ENCODE measurements at places on chromosomes 4 and X. TPM values are rescaled to one million over a fixed set of nuclear protein-coding genes. Genes with fewer than 3 reads are reported as not detected.

DNA sequence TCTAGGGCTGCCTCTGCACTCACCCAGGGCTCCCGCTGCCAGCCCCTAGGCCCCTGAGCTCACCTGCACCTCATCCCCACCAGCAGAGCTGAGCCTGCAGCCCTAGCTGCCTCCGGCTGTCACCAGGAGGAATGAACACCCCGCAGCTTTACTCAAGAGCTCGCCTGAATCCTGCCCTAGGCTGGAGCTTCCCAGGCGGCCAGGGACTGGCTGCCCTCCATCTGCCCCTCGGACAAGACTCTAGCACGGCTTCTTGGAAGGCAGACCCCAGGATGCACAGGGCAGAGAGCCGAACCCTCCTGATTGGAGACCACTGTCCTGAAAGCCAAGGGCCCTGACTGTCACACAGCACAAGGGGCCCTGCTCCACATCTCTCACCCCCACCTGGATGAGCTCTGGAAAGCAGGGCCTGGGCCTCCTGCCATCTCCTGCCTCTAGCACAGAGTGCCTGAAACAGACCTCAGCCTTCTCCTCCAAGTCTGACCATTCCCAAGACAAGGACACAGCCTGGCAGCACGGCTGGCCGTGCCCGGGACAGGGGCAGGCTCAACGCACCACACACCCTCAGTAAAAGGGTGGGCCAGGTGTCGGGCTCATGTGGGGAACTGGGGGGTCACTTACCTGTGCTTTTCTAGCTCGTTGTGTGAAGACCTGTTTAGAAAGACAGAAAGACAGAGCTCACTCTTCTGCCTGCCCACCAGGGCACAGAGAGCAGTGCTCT is 4.4 kb downstream of the MXD4 start:
- no peak for DNase-seq

AADAT gene
- 9.7 TPM for polyA plus RNA-seq

DNA sequence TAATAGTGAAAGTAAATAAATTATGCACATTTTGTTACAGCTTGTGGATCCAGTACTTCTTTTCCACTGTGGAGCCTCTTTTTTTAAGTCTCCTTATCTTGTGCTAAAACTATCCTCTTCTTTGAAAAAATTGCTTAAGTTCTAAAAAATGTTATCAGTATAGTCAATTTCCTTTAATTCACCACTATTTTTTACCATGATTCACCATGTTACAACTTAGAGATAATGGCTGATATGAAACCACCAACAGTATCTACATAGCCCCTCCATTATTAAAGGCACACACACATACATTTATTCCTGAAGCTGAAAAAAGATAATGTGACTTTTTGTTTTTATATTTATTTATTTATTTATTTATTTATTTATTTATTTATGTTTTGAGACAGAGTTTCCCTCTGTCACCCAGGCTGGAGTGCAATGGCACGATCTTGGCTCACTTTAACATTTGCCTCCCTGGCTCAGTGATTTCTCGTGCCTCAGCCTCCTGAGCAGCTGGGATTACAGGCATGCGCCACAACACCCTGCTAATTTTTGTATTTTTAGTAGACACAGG is 243.2 kb downstream of the SPOCK3 start:
- no peak for DNase-seq

DNA sequence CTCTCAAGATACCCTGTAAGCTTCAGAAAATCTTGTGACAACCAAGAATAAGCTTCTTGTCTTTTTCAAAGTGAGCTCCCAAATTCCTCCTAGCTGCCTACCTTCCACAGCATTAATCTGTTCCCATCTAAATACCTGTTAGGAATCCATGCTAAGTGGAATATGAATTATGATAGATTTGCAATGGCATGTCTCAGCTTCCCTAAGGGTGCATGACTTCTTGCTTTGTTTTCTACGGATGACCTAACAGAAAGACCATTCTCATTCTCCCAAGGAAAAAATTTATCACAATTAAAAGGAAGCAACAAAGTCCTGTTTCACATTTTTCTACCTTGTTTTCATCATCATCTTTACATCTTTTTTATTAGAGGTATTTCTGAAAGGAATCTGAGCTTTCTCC is 532.7 kb downstream of the GRXCR1 start:
- no peak for DNase-seq

- DNase-seq: peak; percentile 50
Measured at GRCh38 chr4:122341886-122342285, 36.9 kb upstream of the ADAD1 start.

FDCSP gene
- not detected for polyA plus RNA-seq

DNA sequence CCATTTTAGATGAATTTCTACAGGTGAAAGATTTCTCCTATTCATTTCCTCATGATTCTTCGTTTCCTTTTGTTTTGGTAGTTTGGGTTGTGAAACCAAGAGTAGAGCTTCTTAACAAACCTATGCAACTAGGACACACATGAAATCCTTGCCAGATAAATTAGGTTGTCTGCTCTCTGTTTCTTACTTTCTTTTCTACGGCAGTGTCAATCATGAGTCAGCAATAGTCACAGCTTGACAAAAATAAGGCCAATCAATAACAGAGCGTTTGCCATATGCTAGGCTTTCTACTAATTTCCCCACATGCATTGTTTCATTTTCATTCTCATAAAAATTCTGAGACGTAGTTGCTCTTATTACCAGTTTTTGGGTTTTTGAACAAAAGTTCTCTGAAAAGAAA is 20.3 kb downstream of the CLRN2 start:
- DNase-seq: no peak

TXK gene
- 0.10 TPM for polyA plus RNA-seq

NSDHL gene
- polyA plus RNA-seq: 13.7 TPM
